ENCODE measurements at places on chromosomes 3 and 15. TPM values are rescaled to one million over a fixed set of nuclear protein-coding genes. Genes with fewer than 3 reads are reported as not detected.

- DNase-seq: no peak
Measured at GRCh38 chr3:7841451-7841850, 660.2 kb upstream of the LMCD1 start.

DNA sequence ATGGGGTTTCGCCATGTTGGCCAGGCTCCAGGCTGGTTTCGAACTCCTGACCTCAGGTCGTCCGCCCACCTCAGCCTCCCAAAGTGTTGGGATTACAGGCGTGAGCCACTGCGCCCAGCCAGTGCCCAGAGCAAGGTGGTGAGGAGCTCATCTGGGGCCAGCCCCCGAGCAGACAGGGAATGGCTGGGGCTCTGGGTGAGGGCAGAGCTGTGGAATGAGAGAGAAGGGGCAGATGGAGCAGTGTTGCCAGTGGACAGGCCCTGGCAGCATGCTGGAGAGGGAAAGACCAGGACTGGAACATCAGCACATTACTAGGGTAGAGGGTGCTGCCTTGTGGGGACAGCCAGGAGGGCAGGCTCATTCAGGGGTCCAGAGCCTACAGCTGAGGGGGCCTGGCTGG, 37.1 kb upstream of the LIMD1 start:
- DNase-seq: no peak

DNA sequence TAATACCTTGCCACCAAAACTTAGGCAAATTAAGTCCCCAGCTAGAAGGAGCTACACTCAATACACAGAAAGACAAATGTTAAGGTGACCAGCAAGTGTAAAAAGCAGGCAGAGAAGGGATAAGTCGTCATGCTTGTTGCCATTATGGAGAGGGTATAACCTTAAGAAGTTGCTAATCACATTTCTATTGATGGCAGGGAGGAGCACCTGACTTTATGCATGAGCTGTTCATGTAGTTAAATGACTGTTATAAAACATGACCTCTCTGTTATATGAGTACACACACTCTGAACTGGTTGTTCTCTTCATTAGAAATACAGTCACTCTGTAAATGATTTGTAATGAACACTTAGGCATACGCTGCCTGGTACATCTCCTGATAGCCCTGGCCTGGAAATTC, 6.6 kb upstream of the CCNL1 start:
- DNase-seq: no peak

Gene FANCD2
- 15.0 TPM for total RNA-seq

Gene STXBP5L
- total RNA-seq: not detected

Gene SLC12A1
- total RNA-seq: not detected

Gene NAALADL2
- total RNA-seq: 30.5 TPM

Gene C3orf33
- total RNA-seq: 3.7 TPM

Measured in skin of body (tissue), 3 donors.